Stimulated activated CD4-positive, alpha-beta T cell treated with anti-CD3 and anti-CD28 coated beads, Interleukin-4, amount 100 ng/mL, for 1 hour (primary cell): ENCODE measurements at places on chromosomes 16 and 17.

DNA sequence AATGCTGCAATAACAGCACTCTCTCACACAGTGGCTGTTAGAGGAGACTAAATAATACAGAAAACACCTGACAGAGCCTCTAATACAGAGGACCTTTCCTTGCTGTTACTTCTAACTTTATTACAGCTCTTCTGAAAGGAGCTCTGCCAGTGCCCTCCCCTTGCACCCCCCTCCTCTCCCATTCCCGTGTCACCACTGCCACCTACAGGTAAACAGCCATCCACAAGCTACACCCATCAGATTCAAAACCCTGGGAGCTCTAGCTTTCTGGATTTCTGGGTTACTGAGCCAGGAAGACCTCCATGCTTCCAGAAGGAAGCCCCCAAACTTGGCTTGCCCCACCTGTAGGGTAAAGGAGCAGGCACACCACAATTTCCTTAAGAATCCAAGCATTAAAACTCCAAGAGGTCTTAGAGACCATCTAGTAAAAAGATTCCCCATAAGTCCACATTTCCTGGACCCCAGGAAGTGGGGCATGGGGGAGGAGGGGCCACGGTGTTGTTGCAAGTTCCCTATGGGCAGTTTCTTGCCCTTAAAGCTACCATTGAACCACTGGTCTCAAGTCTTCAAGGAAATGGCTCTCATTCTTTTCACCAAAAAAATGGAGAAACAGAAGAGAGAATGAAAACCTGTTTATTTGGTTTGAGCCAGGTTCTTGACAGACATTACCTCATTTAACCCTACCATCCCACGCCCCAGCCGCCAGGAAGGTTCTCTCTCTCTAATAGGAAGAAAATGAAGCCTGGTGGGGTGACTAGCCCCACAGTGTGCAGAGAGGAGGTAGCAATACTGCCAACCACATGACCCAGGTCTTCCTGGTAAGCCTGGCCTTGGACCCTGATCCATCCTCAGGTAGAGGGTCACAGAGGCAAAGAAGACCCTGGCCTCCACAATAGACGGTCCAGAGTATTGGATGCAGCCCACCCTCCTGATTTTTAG is 52.8 kb downstream of the TOM1L2 start:
- peak; percentile 59 for DNase-seq

DNA sequence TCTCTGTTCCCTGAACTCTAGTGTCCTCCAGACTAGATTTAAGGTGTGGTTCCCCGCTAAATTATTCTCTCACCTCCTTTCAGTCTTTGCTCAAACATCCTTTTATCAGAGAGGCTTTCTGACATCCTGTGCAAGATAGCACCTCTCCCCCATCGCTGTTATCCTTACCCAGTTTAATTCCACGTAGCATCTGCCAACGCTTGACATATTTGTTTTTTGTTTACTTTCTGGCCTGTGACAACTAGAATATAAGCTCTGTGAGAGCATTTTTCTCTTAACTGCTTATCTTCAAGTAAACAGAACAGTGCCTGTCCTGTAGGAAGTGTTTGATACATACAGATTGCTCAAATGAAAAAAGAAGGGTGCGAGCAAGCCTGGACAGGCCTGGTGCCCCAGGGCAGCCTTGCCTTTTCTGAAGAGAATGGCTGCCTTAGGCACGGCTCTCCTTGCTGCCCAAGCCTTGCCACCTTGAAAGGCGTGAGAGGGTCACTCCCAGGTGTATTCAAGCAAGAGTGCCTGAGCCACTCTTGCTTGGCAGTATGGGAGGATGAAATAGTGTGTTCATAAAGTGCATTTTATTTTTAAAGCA is 9.7 kb downstream of the DYNLL2 start:
- DNase-seq = no peak

DNA sequence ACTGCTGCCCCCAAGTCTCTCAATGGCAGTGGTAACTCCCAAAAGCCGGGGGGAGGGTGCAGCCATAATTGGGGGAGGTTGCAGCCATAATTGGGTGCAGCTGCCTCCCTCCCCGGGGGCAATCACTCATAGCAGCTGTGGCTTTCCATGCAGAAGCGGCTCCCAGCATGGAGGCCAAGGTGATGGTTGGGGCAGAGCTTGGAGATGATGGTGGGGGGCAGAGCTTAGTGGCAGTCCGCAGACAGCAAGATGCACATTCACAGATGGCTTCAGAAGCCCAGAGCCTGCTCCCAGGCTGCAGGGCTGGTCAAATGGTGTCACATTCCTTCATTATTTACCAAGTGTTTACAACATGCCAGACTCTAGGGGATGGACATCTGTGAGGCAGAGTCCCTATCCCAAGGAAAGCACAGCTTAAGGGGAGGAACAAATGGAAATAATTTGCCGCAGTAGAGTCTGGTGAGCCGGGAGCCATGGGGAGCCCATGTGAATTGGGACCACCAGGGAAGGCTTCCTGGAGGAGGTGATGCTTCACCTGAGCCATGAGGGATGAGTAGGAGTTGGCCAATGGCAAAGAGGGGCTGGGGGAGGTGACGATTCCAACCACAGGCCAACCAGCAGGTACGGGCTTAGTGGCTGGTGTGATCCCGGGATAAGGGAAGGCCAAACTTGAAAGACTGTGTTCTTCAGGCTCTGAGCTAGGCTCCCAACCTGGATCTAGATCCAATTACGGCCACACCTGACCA is 8.1 kb downstream of the DOC2B start:
- no peak for DNase-seq

- no peak for DNase-seq
Measured at GRCh38 chr16:5206331-5206990, 108.9 kb upstream of the EEF2KMT start.

- DNase-seq = no peak
Measured at GRCh38 chr16:26019381-26020242, 327.9 kb downstream of the HS3ST4 start.

GRCh38 chr17:82053556-82054263 is 2.0 kb downstream of the GPS1 start:
- peak; percentile 2 for DNase-seq

- DNase-seq = no peak
Measured at GRCh38 chr17:29089601-29090044, 46.7 kb downstream of the PIPOX start.

- DNase-seq = no peak
Measured at GRCh38 chr17:887551-888209, 91.9 kb downstream of the NXN start.
